Kidney (tissue), 22 donors: ENCODE measurements at places on chromosomes 11 and 22. TPM values are rescaled to one million over a fixed set of nuclear protein-coding genes. Genes with fewer than 3 reads are reported as not detected.

The C1QTNF4 gene
- total RNA-seq = 0.25 TPM

DNA sequence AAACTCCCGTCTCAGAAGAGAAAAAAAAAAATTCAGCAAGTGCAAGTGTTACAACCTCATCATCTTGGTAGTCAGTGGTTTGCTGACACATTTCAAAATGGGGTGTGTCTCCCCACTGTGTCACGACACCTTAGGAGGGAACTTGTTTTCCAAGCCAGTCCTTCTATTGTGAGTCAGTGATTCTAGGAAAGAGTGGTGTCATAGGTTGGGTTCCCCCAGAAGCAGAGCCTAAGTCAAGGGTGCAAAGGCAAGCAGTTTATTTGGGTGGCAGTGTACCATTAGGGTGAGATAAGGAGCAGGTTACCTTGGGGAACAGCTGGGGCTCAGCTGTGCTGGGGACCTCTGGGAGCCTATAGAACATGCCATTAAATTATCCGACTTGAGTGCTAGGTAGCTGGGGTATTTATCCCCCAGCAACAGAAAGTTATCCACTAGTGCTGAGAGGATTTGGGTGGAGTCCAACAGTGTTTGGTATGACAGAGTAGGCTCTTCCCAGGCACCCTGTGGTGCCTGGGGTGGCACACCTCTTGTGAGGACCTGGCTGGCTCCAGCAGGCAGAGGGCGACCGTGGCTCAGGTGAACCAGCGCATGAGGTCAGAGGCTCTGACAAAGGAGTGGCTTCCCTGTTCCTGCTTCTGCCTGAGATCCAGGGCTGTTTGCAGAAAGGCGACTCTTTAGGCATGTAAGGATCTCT, 41.7 kb downstream of the KIAA1671 start:
- no peak overlapping the region for H3K27ac ChIP-seq
- no peaks in the 10 kb centered on the region for H3K36me3 ChIP-seq
- DNase-seq = no peak
- H3K4me3 ChIP-seq = no peak overlapping the region

GRCh38 chr11:121933694-121934093, 182.3 kb downstream of the BLID start:
- H3K27me3 ChIP-seq = no peaks in the 10 kb centered on the region
- no peaks in the 10 kb centered on the region for H3K36me3 ChIP-seq
- H3K4me3 ChIP-seq = no peak overlapping the region
- no peak overlapping the region for H3K27ac ChIP-seq
- DNase-seq = no peak

DNA sequence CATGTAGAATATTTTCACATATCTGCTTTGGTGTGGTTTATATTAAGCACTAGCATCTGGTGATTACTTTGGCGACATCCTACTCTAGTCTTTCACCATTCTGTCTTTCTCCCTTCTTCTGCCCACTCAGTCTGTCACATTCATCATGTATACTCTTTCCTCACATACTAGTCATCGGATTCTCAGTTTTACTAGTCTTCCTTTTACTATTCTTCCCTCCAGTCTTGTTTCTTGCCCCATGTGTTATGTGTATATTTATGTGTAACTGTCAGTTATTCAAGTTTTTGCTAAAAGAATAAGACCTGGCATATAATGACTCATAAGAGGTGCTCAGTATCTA, 4.6 kb upstream of the DIXDC1 start:
- H3K4me1 ChIP-seq = peaks cover 12% of the 10 kb centered on the region
- no peak overlapping the region for H3K27ac ChIP-seq
- no peaks in the 10 kb centered on the region for H3K27me3 ChIP-seq
- H3K4me3 ChIP-seq = no peak overlapping the region
- no peak for DNase-seq
- no peaks in the 10 kb centered on the region for H3K36me3 ChIP-seq

GRCh38 chr22:38866399-38867123, 5.5 kb downstream of the CBX6 start:
- H3K4me1 ChIP-seq = peaks cover 23% of the 10 kb centered on the region
- H3K27ac ChIP-seq = no peak overlapping the region
- H3K36me3 ChIP-seq = peaks cover 3% of the 10 kb centered on the region
- DNase-seq = peak; percentile 84
- no peak overlapping the region for H3K4me3 ChIP-seq
